ENCODE measurements at places on chromosomes 6 and 20.
A peak's percentile ranks its signal among the peaks of the same experiment; 100 is the strongest.

- DNase-seq: no peak
These were observed 19.1 kb upstream of the AAR2 start for GRCh38 chr20:36217226-36217625.

DNA sequence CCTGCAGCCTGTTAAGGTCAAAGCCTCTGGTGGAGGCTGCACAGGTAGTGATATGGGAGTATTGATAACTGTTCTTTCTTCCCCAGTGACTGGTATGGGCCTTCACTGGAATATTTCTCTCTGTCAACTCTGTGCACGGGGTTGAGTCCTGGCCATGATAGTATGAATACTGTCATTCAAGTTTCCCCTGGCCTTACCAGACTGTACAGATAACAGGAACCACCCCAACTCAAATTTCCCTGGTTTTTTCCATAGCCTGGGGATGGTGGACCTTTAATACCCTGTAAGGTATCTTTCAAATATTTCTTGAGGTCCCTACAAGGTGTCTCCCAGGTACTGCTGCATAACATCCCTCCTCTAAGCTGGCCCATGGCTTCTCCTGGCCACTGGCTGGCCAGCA lies 51.4 kb upstream of the TNFAIP3 start:
- DNase-seq: no peak

DNA sequence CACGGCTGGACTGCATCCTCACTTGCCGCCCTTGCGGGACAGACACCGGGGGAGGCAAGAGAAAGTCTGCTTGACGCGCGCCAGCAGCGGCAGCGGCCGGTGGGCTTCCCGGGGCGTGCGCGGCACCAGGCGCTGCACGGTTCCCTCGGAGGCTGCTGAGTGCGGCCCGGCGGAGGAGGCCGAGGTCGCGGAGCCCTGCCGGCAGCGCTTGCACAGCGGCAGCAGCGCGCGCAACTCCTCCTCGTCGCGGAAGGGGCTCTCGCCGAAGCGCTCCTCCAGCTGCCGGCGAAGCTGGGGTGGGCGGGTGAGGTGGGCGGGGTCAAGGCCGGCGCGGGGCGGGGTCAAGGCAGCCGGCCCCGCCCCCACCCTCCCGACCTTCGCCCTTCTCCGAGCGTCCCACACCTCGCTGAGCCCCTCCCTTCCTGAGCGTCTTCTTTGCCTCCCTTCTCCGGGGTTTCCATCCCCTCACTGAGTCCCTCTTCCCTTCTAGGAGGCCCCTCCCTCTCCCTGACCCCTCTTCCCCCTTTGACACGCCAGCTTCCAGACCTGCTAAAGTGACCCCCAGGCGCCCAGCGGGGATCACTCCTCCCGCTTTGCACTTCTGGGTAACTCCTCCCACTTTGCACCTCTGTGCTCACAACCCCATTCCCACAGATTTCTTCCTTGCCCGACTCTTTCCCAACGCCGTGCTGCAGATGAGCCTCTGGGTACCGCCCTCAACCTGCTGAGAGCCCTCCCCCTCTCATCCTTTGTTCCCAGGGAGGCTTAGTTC lies 8.8 kb downstream of the DUSP15 start:
- peak; percentile 96 for DNase-seq

GRCh38 chr20:31260326-31260932 lies 3.0 kb downstream of the DEFB115 start:
- no peak for DNase-seq

GRCh38 chr6:10585209-10585845 lies 64.2 kb downstream of the GCNT2 start:
- no peak for DNase-seq

- DNase-seq: no peak
These were observed 40.1 kb upstream of the AKIRIN2 start for GRCh38 chr6:87742106-87742505.

GRCh38 chr6:158068156-158068892 lies 86.7 kb downstream of the SYNJ2 start:
- DNase-seq: no peak

GRCh38 chr6:103036846-103037245 lies 1643.3 kb downstream of the GRIK2 start:
- DNase-seq: no peak

- DNase-seq: no peak
These were observed 8.0 kb downstream of the MYLIP start for GRCh38 chr6:16136621-16137450.

DNA sequence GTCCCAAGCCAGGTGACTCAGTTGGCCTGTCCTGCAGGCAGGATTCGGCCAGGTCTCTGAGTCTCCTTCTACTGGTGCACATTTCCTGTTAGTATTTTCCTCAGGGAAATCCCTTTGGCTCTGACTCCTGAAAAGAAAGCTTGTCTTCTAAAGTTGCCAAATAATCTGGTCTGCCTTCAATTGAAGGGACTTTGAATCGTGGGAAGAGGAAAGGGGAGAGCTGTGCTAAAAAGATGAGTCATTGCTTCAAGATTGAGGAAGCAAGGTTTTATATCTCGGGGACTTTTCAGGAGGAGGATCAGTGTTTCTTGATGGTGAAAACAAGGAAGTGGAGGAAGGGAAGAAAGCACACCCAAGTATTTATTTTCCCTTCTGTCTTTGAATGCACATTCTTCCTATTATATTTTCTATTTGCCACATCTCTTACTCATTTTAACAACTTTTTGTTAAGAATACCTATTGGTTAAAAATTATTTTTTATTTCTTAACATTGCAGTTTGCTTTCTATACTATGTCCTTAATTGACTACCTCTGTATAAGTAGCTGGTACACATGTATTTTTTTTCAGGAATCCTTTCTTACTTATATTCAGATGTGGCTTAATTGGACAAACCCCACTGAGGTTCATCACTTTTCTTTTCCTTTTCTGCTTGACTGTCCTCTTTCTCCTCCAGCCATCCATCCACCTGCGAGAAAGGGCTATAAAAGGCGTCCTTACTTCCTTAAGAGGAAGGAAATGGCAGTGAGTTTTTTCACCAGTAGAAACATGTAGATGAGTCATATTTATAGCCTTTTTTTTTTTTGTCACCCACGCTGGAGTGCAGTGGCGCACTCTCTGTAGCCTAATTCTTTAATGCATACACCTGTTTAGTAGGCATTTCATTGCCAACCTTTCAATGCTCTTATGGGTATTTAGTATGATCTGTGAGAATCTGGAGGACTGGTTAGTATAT lies 15.0 kb upstream of the IFNGR1 start:
- no peak for DNase-seq

DNA sequence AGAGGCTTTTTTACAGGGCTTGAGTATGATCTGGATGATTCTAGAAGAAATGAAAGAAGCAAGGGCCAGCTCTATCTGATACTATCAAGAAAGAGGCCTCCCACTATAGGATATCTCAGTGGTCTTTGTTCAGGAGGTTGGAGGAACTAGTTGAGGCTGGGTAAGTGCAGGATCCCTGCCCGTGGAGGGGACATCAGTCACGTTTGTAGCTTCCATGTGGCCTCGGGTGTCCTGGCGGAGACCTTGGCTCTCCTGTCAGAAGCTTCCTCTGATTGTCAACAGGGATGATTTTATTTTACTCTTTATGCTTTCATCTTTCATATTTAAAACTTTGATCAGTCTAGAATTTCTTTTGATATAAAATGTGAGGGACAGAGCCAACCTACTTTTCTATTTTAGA lies 86.6 kb downstream of the PHACTR3 start:
- no peak for DNase-seq

DNA sequence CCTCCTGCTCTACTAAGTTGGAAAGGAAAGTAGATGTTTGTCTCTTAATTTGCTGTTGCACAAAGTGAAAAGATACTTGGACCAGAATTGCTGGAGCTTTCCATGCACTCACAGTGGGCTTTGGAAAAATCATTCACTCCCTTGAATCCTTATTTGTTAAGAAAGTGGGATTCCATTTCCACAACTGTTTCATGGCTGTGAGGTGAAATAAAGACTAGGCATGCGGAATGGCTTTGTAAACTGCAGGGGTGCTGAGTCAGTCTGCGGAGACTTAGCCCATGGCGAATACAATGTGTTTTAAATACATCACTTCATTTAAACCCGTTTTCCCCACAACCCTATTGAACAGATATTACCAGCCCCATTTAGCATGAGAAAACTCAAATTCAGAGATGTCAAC lies 36.8 kb upstream of the CLDN20 start:
- no peak for DNase-seq

- no peak for DNase-seq
These were observed 143.2 kb downstream of the PREX1 start for GRCh38 chr20:48684501-48685041.

GRCh38 chr6:119517428-119517827 lies 167.9 kb upstream of the MAN1A1 start:
- DNase-seq: no peak

DNA sequence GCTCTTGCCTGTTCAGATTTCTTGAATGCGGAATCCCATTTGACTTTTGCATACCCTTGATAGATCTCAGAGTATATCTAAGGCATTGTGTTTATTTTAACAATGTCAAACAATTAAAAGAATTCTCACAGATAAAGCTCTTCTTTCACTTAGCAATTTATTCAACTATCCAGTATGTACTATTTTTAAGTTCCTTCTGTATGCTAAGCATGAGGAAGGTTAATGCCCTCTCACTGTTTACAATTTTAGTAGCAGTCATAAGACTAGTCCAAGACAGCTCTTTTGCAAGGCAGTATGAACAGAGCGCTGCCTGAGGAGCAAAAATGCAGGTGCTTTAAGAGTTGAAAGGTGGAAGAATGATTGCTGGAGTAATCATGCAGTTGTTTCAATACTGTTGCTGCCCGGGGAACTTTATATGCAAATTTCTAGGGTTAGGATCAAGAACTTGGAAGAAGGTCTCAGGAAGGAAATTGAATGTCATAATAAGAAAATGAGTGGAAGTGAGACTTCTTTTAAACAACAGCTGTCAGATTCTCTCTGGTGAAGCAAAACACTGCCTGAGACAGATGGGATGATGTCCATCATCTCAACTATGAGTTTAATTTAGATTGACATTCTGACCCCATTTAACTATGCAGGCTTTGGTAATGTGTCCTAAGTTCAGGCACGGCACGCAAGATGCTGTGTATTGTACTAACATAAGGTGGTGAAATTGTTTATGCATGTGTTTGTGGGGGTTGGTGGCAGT lies 1303.5 kb upstream of the CITED2 start:
- no peak for DNase-seq

DNA sequence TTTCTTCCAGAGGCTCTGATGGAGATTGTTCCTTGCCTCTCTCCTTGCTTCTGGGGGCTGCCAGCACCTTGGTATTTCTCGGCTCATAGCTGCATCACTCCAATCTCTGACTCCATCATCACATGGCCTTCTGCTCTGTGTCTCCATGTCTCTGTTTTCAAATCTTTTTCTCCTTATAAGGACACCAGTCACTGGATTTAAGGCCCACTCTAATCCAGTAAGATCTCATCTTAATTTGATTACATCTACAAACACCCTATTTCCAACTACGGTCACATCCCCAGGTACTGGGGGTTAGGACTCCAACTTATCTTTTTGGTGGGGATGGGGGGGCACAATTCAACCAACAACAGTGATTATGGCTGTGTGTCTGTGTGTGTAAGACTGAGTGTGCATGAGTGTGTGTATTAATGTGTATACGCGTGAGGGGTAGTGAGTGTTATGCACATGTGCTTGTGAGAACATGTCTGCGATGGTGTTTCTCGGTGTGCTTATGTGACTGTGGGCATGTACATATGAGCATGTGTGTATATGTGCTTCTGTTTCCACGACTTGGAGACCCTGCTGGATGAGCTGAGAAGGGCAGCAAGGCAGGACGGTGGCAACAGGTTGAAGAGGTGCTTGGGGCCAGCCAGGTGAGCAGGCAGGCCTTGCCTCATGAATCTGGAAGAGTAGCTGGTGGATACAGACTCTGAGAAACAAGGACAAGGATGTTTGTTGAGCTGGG lies 130.5 kb downstream of the MRPL14 start:
- no peak for DNase-seq

- DNase-seq: no peak
These were observed 68.1 kb downstream of the DLL1 start for GRCh38 chr6:170222498-170223471.

DNA sequence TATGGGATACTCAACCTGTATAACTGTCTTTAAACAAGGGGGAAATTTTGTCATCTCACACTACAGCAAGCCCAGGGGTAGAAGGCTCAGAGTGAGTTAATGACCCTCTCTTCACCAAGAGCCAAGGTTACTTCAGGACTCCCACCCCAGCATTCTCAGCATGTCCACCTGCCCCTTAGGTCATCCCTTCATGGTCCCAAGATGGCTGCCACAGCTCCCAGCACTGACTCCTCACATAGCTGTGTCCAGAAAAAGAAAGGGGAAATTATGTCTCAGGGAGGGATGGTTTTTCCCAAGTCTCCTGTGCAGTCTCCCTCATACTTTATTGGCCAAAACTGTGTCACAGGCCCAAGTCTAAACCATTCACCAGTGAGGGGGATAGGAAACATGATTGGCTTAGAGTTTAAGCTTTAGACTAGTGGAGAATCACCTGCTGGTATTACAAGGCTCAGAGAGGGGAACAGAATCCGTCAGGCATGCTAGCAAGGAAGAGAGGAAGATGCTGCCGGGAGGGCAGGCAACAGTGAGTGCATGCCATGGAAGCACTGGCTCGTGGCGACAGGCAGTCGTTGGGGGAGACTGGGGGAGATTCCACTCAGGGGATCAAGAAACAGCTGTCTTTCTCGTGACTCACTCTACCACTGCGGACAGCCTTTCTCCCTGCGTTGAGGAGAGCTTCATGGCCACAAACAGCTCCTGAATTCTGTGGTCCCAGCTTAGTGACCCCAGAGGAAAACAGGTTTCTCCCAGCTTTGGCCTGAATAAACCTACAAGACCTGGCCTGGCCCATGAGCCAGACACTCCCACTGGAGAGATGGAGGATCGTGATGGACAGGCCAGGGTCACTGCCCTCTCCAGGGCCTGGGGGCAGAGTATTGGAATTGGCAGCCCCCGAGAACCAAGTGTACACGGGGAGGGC lies 37.2 kb downstream of the HM13 start:
- DNase-seq: no peak

DNA sequence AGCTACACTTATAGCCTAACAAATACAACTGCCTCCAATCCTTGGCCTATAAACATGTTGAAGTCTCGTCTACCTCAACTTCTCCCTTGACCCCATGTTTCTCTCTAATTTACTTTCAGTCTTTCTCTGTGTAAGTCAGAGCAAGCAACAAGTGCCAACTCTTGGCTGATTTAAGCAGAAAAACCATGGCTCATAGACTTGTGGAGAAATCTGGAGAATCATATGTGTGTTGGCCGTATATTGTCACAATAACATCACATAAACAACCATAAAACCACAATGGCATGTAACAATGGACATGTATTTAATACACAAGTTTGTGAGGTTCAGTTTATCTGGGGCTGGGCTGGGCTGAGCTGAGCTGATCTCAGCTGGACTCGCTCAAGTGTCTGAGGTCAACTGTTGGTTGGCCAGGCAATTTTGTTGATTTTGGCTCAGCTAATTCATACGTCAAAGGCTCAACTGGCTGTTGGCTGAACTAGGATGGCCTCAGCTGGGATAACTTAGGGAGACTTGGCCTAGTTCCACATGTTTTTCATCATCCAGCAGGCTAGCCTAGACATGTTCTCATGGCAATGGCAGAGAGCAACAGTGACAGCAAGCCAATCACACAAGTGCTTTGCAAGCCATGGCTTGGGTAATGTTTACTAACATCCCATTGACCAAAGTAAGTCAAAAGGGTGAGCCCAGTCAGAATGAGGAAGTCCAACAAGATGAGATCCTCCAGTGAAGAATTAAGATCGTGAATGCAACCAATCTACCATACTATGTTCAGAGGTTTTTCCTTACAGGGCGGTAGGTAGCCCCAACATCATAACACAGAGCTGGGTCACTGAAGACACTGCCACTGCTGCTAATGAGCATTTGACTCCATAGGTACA lies 12.9 kb upstream of the TBC1D22B start:
- no peak for DNase-seq

Data from GM13976 (cell line).